ENCODE measurements at places on chromosomes 2 and 18.

- peak; percentile 43 for DNase-seq
Observed at GRCh38 chr2:26245231-26245732, 543 bp downstream of the HADHB start.

DNA sequence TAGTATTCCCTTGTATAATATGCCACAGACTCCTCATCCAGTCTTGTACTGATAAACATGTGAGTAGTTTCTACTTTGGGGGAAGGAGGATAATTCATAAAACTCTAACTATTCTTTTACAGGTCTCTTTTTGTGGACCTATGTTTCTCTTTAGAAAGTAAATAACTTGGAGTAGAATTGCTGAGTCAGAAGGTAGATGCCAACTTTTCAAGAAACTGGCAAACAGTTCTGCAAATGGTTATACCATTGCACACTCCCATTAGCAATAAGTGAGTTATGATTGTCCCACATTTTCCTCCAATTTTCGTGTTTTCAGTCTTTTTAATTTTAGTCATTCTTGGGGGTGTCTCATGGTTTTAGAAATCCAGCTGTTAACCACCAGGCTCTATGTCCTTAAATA, 477.2 kb upstream of the LRRTM4 start:
- no peak for DNase-seq

- no peak for DNase-seq
Observed at GRCh38 chr2:23480957-23481797, 96.2 kb downstream of the KLHL29 start.

- no peak for DNase-seq
Observed at GRCh38 chr18:59459369-59460071, 100.5 kb upstream of the LMAN1 start.

Measured in naive thymus-derived CD8-positive, alpha-beta T cell (primary cell).